ENCODE measurements at places on chromosomes 2 and 18. TPM values are rescaled to one million over a fixed set of nuclear protein-coding genes. Genes with fewer than 3 reads are reported as not detected.

The CEBPZOS gene
- 118 TPM for polyA plus RNA-seq

The SDC1 gene
- polyA plus RNA-seq: 0.28 TPM

DNA sequence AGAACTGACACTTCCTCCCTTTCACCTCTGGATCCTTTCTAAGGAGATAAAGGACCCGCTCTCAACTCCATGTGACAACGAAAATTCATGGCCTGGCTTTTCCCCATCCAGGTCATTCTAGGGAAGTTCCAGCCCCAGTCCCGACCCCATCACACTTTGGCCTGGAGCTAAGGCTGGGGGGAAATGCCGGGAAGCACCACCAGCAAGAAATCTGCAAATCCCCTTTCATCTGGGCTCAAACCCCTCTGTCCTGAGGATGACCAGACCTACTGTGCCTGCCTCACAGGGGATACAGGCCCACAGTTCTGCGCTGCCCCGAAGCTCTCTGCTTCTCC lies 1.3 kb downstream of the SIX2 start:
- H3K36me3 ChIP-seq: no peaks in the 10 kb centered on the region
- peak overlapping the region; percentile 53 for H3K4me3 ChIP-seq
- DNase-seq: no peak
- no peak overlapping the region for H3K27ac ChIP-seq

DNA sequence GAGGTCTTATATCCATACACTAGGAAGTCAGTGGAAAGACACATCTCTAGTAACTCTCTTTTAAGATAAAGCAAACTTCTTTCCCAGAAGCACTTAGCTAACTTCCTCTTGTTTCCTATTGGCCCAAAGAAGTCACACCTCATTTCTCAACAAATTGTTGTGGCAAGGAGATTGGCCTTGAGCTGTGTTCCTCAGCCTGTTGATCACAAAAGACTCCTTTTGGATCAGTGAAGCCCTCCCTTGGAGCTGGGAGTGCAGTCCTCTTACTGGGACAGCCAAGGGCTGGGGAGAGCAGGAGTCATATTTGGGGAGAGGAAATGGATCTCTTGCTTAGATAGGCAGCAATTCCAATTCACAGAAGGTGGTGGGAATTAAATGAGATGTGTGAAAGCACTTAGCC lies 51.2 kb upstream of the DAPL1 start:
- H3K27me3 ChIP-seq: no peaks in the 10 kb centered on the region
- peaks cover 37% of the 10 kb centered on the region for H3K4me1 ChIP-seq
- H3K27ac ChIP-seq: no peak overlapping the region

DNA sequence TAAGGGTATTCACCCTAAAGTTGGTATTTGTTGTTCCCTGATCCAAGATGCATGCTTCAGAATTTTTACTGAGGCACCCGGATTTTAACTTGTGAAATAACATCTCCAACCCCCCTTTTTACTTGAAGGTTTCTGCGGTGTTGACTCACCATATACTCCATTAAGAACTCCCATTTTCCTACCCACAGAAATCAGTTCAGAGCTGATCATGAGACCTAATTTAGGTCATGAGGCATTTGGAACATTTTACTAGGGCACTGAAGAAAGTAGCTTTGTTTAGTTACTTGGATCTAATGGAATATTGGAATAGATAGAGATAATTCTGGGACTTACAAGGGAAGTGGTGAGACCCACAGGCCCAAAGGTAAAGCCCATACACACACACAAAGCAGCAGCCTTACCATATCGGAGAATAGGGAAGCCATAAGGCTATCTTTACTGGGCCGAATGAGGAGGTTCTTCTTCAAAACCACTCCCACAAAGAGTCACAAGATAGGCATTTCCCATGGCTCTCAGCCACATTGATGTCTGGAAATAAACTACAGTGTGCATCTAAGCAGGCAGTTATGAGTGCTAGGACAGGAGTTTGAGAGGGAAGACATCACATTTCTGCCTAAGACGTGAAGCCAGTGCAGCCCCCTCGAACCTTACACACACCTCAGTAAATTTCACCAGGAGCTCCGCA lies 681.0 kb upstream of the LRRTM4 start:
- DNase-seq: no peak
- no peak overlapping the region for H3K27ac ChIP-seq
- H3K4me3 ChIP-seq: no peak overlapping the region
- no peaks in the 10 kb centered on the region for H3K27me3 ChIP-seq
- H3K4me1 ChIP-seq: no peaks in the 10 kb centered on the region

GRCh38 chr18:21303445-21303844 lies 61.4 kb downstream of the GREB1L start:
- H3K4me1 ChIP-seq: no peaks in the 10 kb centered on the region
- DNase-seq: no peak
- H3K4me3 ChIP-seq: no peak overlapping the region
- H3K27me3 ChIP-seq: no peaks in the 10 kb centered on the region
- H3K36me3 ChIP-seq: no peaks in the 10 kb centered on the region

- peaks cover 4% of the 10 kb centered on the region for H3K4me1 ChIP-seq
- H3K36me3 ChIP-seq: no peaks in the 10 kb centered on the region
- H3K4me3 ChIP-seq: no peak overlapping the region
- no peak overlapping the region for H3K27ac ChIP-seq
- no peaks in the 10 kb centered on the region for H3K27me3 ChIP-seq
Measured at GRCh38 chr2:56348392-56349210, 164.8 kb downstream of the CCDC85A start.

DNA sequence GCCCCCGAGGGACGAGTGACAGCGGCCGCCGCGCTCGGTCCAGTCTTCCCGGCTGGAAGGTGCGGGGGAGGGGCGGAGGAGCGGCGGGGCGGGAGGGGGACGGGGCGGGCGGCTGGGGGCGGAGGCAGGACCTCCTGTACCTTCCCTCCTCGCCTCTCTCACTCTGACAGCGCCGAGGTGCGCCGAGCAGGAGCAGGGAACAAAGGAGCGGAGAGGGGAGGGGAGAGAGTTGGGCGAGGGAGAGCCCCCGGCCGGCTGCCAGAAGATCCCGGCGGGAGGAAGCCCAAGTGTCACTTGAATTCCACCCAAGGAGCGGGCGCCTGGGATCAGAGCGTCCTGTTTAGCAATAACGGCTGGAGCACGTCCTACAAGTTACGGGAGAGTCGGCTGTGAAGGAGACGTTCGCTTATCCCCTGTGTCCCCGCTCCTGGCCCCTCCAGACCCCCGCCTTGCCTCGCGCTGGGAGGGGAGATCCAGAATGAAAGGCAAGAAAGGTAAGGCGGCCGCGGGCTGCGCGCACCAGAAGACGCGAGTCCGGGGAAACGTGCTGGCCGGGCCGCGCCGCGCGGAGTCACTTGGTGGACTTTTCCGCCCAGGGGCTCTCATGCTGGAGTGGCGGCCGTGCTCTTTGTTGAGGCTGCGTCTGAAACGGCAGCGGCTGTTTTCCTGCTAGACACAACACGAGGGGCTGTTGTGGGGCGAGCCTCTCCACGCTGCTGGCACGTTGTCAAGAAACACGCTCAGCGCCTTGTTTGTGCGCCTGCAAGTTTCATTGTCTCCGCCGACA lies at the start of gene TGIF1:
Gene TGIF1 (plus strand): TSS at position 161 of the 787 bp plus-strand sequence. CDS start 318 bp downstream, at position 479.
- H3K36me3 ChIP-seq: no peaks in the 10 kb centered on the region
- peak; percentile 90 for DNase-seq
- no peaks in the 10 kb centered on the region for H3K27me3 ChIP-seq

DNA sequence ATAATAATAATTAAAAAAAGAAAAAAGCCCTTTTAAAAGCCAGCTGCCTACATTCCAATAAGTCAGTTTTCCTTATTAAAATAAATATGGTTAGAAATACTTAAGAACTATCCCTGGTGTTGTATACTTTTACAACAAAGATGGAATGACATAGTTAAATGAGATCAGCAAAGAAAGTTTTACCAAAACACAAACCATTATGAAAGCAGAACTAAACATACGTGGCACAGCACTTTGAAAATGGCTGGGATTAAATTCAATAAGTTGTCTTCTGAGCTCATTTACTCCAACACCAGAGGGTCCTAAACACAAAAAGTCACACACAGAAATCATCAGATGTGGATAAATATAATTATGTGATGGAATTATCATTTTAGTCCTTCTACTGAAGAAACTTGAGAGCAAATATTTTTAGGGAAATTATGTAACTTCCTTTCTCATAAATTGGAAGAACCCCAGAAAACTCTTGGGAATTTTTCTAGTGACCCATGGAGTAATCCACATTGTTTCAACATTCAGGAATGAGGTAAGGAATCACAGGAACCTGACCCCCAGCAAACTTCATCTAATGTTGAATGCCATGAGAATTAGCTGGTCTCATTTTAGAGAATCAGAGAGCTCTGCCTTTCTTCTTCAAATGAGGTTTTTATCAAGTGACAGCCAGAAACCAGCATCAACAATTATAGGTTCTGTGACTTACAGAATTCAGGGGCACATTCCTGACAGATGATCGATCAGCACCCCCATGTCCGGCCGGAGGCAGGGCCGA lies 11.5 kb upstream of the TMEM237 start:
- peaks cover 8% of the 10 kb centered on the region for H3K4me1 ChIP-seq
- H3K4me3 ChIP-seq: no peak overlapping the region
- no peak for DNase-seq

- no peak overlapping the region for H3K4me3 ChIP-seq
- H3K27ac ChIP-seq: no peak overlapping the region
- DNase-seq: no peak
- H3K36me3 ChIP-seq: no peaks in the 10 kb centered on the region
- peaks cover 28% of the 10 kb centered on the region for H3K4me1 ChIP-seq
- no peaks in the 10 kb centered on the region for H3K27me3 ChIP-seq
Measured at GRCh38 chr2:230677201-230677946, 35.3 kb upstream of the CAB39 start.

- H3K36me3 ChIP-seq: no peaks in the 10 kb centered on the region
- no peaks in the 10 kb centered on the region for H3K27me3 ChIP-seq
- peaks cover 20% of the 10 kb centered on the region for H3K4me1 ChIP-seq
- H3K27ac ChIP-seq: no peak overlapping the region
Measured at GRCh38 chr2:216594081-216594480, 39.1 kb upstream of the IGFBP2 start.

GRCh38 chr2:133644846-133645245 lies 76.6 kb upstream of the NCKAP5 start:
- no peaks in the 10 kb centered on the region for H3K27me3 ChIP-seq
- no peak overlapping the region for H3K27ac ChIP-seq
- DNase-seq: no peak
- H3K36me3 ChIP-seq: no peaks in the 10 kb centered on the region
- no peak overlapping the region for H3K4me3 ChIP-seq
- H3K4me1 ChIP-seq: peaks cover 10% of the 10 kb centered on the region
